ENCODE measurements at places on chromosomes 7 and 10.

GRCh38 chr7:117084286-117084685 lies 131.0 kb downstream of the ST7 start:
- no peak for DNase-seq

- no peak for DNase-seq
These were observed 153.0 kb upstream of the RHEB start for GRCh38 chr7:151672716-151673115.

- DNase-seq: no peak
These were observed 116.6 kb downstream of the MICU1 start for GRCh38 chr10:72509206-72509799.

GRCh38 chr7:1368682-1369571 lies 90.3 kb downstream of the MICALL2 start:
- peak; percentile 80 for DNase-seq

DNA sequence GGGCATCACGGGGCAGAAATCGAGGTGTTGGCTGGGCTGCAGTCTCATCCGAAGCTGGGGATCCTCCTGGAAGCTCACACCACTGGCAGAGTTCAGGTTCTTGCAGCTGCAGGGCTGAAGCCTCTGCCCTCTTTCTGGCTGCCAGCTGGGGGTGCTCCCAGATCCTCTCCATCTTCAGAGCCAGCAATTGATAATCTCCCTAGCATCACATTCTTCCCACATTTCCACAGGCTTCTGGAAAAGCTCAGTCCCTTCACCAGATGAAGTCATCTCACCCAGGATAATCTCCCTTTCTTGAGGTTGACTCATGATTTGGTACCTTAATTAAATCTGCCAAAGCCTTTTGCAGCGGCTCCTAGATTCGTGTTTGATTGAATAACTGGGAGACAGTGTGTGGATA lies 55.2 kb downstream of the NRP1 start:
- no peak for DNase-seq

GRCh38 chr10:15430969-15431771 lies 60.1 kb upstream of the FAM171A1 start:
- DNase-seq: no peak

DNA sequence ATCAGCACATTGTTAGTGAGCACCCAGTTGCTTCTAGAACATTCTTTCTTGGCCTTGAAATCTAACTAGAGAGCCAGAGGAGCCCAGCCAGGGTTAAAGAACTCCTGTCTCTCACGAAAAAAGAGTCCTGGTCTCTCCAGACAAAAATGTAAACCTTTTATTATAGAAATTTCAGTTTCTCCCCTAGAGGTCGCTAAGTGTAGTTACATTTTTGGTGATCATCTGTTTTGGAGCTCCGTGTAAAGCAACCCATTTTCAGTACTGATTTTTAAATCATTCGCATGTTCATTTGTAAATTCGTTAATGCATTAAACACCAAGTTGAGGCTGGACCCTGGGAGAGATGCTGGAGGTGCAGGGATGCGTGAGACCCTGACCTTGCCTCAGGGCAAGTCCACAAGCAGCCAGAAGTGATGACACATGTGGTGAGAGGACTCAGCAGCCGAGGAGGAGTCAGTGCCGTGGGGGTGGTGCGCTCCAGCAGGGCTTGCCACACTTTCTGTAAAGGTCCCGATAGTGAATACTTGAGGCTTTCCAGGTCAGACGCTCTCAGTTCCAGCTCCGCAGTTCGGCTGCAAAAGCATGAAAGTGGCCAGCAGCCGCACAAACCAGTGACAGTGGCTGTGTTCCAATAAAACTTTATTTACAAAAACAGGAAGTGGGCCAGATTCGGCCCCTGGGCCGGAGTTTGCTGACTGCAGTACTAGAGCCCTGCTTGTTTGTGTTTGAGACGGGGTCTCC lies 578.6 kb upstream of the FOXK1 start:
- DNase-seq: peak; percentile 12

DNA sequence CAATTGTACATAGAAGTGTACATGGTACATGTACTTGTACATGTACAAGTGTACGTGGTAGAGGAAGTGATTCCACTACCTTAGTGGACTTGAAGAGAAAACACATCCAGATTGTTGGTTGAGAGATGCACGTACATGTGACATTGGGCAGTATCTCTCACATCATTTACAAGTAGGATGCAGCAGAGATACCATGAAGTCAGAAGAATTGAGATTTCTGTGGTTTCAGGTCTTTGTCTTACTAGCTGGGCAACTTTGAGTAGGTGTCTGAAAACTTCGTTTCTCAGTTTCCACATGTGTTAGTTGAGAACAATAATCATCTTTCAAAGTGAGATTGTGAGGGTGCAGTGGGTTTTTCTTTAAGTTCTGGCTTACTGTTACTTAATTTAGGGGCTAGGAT lies 21.5 kb downstream of the CLDN12 start:
- no peak for DNase-seq

DNA sequence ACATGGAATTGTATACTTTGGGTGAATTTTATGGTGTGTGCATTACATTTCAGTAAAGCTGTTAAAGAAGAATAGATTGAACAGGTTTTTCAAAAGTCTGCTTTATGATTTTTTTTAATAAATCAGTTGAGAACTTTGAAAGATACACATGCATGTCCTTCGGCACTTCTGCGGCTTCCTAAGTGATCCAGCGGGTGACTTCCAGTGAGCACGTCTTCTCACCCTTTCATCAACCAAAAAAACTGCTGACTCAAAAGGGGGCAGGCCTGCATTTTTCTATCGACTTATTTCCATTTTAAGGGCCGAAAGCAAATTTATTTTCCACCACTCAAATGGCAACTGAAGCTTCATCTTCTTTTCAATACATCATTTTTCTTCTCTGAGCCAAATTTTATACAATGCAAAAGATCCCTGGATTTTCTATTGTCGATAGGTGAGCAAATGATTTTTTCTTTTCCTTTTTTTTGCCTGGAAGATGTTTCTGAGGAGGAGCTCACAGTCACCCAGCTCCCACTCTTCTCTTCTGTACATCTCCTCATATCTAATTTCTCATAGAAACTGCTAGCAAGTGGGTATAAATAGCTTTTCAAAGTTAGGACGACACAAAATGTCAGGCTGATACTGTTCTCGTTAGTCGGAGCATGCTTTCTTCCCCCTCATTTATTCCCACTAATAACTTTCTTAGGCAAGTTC lies 10.2 kb downstream of the CHST15 start:
- no peak for DNase-seq

DNA sequence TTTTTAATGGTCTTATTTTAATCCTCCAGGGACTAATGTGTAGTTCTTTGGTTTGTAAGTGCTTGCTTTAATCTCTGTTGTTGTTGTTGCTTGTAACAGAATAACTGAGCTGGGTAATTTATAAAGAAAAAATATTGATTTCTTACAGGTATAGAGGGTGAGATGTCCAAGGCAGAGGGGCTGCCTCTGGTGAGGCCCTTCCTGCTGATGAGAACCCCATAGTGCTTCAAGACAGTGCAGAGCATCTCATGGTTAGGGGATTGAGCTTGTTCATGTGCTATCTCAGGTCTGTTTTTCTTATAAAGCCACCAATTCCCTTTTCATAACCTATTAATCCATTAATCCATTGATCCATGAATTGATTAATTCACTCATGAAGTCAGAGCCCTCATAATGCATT lies 516.3 kb upstream of the KCND2 start:
- DNase-seq: no peak

GRCh38 chr7:71638108-71638507 lies 506.2 kb downstream of the GALNT17 start:
- no peak for DNase-seq

DNA sequence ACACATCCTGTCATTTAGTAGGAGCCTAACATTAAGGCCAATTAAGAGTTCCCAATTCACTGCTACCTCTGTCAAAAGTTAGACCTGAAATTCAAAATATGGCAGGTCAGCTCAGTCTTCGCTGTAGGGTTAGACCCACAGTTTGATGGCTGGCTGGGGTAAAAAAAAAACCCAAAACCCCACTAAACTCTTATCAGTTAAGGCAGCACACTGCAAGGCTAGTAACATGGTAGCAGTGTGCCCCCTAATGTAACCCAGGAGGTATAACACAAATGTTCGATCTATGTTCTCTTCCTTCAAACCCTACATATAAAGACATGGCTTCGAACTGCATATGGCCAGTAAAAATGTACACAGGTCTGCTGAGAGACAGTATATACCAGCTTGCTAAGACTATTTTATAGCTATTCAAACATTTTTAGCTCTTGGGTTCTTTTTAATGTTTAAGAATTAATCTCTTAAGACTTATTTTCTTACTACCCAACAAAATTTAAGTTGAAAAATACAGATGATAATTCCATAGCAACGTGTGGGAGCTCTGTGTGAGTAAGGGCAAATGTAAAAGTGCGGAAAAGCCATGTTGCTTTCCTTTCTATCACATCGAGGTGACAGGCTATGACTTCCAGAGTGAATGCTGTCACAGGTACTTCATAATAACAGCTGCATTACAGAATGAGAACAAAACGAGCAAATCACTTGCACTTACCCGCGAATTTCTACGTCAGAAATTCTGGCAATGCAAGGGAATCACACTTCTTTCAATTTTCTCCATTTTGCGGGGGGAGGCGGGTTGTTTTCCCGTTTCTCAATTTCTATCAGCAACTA lies 168.4 kb upstream of the IMMP2L start:
- peak; percentile 43 for DNase-seq

Data from DMS 273 treated with DMSO at 0.1 percent for 48 hours (cell line).